ENCODE measurements at places on chromosomes 5 and 9.

GRCh38 chr9:130054325-130054786, 650 bp downstream of the GPR107 start:
- no peak for DNase-seq

DNA sequence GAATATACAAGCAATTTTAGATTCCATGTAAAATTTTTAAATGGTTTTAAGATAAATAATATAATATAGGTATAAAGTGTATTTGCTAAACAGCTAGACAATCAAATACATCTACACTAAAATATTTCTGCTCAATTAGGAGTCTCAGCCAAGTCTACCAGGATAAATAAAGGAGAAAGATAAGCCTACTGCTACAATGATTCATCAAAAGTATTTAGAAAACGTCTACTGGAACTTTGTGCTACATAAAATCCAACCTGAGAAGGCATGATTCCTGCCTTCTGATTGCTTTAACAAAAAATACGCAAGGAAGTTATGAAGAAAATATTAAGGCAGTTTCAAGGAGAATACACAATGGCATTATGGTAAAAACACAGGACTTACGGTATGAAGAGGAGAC, 570.6 kb downstream of the EFNA5 start:
- DNase-seq = no peak

DNA sequence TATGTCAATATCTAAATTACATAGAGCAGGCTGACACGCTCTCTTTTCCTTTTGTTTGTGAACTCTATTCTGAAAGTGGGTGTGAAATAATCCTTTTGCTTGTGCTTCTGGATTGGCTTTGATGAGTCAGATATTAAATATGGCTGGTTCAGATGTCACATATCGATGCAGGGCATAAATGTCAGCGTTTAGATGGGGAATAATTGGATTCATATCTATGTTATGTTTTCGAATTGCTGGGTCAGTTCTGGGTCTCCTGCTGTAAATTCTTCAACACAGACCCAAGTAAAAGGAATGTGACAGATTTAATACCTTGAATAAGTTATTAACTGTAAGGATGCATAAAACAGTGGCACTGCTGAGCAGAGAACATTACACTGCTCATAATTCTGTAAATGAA, 118.7 kb upstream of the SNX2 start:
- DNase-seq = no peak

DNA sequence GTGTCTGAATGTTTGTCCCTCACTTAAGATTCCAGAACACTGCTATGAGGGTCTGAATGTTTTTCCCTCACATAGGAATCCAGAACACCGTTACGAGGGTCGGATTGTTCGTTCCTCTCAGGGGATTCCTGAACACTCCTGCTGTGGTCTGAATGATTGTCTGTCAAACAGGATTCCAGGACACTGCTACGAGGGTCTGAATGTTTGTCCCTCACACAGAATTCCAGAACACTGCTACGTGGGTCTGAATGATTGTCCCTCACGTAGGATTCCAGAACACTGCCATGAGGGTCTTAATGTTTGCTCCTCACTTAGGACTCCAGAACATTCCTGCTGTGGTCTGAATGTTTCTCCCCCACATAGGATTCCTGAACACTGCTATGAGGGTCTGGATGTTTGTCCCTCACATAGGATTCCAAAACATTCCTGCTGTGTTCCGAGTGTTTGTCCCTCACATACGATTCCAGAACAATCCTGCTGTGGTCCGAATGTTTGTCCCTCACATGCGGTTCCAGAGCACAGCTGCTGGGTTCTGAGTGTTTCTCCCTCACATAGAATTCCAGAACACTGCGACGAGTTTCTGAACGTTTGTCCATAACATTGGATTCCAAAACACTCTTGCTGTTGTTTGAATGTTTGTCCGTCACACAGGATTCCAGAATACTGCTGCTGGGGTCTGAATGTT, 199.5 kb downstream of the FOXD4L6 start:
- no peak for DNase-seq

GRCh38 chr9:137029058-137029936, 1.3 kb upstream of the ABCA2 start:
- peak; percentile 94 for DNase-seq
